ENCODE measurements at places on chromosomes 5 and 9.

- H3K4me1 ChIP-seq = no peaks in the 10 kb centered on the region
- no peak overlapping the region for H3K4me3 ChIP-seq
- DNase-seq = no peak
- no peak overlapping the region for H3K27ac ChIP-seq
Measured at GRCh38 chr9:99660191-99660636, 161.5 kb upstream of the NR4A3 start.

- H3K4me3 ChIP-seq = no peak overlapping the region
- no peak overlapping the region for H3K27ac ChIP-seq
- H3K27me3 ChIP-seq = peaks cover 9% of the 10 kb centered on the region
- no peak for DNase-seq
Measured at GRCh38 chr9:98726735-98727134, 18.0 kb upstream of the GABBR2 start.

DNA sequence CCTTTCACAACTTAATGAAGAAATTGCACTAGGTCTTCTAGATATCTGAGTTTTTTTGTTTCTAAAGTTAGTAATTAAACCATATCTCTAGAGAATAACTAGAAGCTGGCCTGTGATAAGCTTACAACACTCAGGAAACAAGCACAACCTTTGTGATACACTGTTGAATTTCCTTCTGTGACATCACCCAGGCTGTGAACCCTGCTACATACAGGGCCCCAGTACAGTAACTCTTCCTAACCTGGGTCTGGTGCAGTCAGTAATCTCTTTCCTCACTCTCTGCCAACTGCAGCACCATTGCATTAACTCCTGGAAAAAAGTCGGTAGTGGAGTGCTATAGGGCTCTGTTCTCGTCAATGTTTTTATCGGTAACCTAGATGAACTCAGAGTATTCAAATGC is 10.6 kb upstream of the IGFBPL1 start:
- DNase-seq = no peak
- no peak overlapping the region for H3K4me3 ChIP-seq
- no peaks in the 10 kb centered on the region for H3K4me1 ChIP-seq
- H3K27ac ChIP-seq = no peak overlapping the region
- no peaks in the 10 kb centered on the region for H3K36me3 ChIP-seq

GRCh38 chr9:28073270-28073669 is 500.0 kb upstream of the C9orf72 start:
- no peak overlapping the region for H3K27ac ChIP-seq
- H3K4me1 ChIP-seq = no peaks in the 10 kb centered on the region
- H3K36me3 ChIP-seq = no peaks in the 10 kb centered on the region
- H3K27me3 ChIP-seq = no peaks in the 10 kb centered on the region
- peak; percentile 60 for DNase-seq

DNA sequence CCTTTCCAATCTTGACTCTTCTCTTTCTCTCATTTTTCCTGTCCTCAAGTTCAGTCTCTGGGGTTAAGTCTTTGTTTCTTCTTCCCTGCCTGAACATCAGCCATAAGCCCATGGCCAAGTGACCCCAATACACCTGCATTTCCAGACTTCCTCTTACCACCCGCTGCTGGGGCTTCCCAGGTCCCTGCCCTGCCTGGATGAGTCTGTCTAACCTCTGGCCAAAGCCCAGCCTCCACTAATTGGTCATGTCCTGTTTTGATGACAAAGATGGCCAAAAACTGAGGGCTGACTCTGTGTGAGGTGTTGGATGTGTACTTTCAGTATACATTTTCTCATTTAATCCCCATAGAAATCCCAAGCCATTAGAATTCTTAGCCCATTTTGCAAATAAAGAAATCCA is 47.3 kb downstream of the SH3TC2 start:
- H3K27ac ChIP-seq = no peak overlapping the region
- peaks cover 7% of the 10 kb centered on the region for H3K4me1 ChIP-seq
- no peaks in the 10 kb centered on the region for H3K36me3 ChIP-seq

DNA sequence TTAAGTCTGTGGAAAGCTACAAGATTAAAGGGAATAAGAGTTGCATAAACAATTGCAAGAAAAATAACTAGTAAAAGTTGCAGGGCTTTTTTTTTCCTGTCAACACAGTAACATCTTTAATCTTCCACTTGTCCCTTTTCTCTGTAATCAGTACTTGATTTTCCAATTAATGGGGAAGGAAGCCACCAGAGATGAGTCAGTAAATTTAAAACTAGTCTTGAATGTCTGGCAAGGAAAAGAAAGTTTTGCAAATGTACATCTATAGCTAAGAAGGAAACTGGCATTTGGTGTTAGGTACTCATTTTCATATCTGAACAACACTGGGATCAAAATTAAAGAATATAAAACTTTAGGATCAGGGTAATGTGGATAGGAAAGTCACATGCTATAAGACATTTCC is 17.1 kb downstream of the DAP start:
- peaks cover 27% of the 10 kb centered on the region for H3K36me3 ChIP-seq
- DNase-seq = no peak
- H3K4me3 ChIP-seq = no peak overlapping the region
- no peaks in the 10 kb centered on the region for H3K4me1 ChIP-seq
- no peak overlapping the region for H3K27ac ChIP-seq
- H3K27me3 ChIP-seq = no peaks in the 10 kb centered on the region

DNA sequence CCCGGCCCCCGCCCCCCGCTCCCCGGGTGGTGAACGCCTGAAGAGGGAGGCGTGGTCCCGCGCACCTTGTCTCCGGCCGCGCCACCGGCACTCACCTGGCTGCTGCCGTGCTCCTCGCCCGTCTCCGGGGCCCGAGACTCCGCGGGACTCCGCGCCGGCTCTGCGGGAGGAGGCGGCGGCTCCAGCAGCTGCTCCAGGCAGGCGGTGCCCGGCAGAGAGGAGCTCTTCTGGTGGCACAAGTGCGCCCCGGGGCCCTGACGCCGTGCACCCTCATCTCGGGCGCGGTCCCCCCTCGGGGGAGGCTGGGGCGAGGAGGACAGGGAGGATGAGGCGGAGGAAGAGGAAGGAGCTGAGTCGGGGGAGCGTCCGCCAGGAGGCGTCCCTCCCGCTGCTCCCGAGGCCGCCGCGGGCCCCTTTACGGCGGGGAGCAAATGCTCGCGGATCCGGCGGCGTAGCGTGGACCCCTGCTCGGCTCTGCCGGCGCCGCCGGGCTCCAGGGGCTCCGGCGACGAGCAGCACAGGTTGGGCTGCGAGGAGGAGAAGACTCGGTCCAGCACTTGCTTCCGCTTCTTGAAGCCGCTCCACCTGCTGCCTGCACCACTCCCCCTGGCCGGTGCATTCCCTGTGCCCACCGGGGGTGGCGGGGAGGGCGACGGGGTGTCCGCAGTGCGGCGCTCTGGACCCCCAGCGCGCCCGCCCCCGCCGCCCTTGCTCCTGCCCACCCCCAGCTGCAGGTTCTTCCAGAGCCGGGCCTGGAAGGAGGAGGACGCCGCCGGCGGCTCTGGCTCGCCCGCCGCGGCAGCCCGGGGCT is 928 bp downstream of the MCTP1 start:
- H3K4me3 ChIP-seq = peak overlapping the region; percentile 47
- H3K27ac ChIP-seq = no peak overlapping the region
- peaks cover 51% of the 10 kb centered on the region for H3K27me3 ChIP-seq
- H3K4me1 ChIP-seq = peaks cover 14% of the 10 kb centered on the region

DNA sequence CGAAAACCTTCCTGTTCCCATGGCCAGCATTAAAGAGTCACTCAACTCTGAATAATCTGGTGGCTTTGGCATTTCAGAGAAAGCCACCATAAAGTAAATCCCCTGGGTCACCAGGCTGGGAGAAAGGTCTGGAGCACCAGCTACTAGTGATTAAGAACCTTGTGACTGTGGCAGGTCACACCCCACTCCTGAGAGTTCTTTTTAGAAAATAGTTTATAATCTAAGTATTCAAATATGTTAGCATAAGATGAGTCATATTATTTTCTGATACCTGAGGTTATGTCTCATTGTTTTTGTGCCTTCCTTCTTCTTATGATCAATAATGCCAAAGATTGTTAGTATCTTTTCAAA is 351.7 kb downstream of the ARRDC3 start:
- DNase-seq = no peak
- no peak overlapping the region for H3K27ac ChIP-seq
- H3K36me3 ChIP-seq = no peaks in the 10 kb centered on the region
- no peaks in the 10 kb centered on the region for H3K27me3 ChIP-seq

DNA sequence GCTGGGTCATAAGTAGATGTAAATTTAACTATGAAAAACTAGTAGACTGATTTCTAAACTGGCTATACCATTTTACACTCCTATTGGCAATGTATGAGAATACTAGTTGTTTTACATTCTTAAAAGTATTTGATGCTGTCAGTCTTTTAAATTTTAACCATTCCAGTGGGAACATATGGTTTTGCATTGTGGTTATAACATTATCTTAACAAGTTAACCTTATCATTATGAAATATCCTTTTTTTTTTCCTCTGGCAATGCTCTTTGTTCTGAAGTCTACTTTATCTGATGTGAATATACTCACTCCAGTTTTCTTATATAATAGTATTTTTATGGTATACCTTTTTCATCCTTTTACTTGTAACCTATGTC is 548.9 kb upstream of the CLINT1 start:
- no peak for DNase-seq
- no peak overlapping the region for H3K27ac ChIP-seq
- H3K4me1 ChIP-seq = peaks cover 3% of the 10 kb centered on the region
- H3K27me3 ChIP-seq = no peaks in the 10 kb centered on the region
- no peak overlapping the region for H3K4me3 ChIP-seq
- H3K36me3 ChIP-seq = no peaks in the 10 kb centered on the region

DNA sequence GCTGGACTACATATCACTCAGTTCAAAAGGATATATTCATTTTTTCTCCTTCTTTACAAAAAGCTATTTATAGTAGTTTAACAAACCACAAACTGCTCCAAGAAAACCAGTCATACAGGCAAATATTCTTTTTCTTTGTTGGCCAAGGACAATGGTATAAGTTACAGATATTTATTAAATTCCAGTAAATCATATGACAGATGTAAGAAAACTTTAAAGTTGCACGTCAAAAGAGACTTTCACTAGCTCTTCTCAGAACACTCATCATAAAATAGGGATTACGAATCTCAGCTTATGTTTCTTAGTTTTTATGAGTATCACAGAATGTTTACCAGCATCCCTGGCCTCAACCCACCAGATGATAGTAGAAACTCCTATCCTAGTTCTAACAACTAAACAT is 67.2 kb downstream of the ANKRD31 start:
- H3K4me3 ChIP-seq = no peak overlapping the region
- H3K27me3 ChIP-seq = peaks cover 3% of the 10 kb centered on the region
- no peaks in the 10 kb centered on the region for H3K36me3 ChIP-seq

GRCh38 chr9:129583308-129584038 is 37.4 kb downstream of the C9orf50 start:
- H3K36me3 ChIP-seq = no peaks in the 10 kb centered on the region
- no peak overlapping the region for H3K4me3 ChIP-seq
- H3K27me3 ChIP-seq = peaks cover 2% of the 10 kb centered on the region

DNA sequence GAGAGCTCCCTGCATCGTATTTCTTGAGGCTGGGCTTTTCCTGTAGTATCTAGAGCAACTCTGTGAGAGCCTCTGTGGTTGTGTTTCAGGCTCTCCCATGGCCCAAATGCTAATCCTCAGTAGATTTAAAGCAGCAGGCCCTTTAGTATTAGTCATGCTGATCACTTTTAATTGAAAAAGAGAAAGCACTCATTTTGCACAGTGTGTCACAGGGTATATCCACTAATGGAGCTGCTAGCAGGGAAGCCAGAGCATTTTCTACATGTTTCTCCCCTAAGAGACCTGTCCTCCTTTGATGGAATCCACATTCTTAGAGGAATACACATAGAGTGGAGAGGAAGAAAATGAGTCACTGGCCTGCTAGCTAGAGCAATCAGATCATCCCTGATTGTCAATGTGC is 348.5 kb downstream of the TMEM232 start:
- H3K4me3 ChIP-seq = no peak overlapping the region
- DNase-seq = no peak
- no peaks in the 10 kb centered on the region for H3K36me3 ChIP-seq

DNA sequence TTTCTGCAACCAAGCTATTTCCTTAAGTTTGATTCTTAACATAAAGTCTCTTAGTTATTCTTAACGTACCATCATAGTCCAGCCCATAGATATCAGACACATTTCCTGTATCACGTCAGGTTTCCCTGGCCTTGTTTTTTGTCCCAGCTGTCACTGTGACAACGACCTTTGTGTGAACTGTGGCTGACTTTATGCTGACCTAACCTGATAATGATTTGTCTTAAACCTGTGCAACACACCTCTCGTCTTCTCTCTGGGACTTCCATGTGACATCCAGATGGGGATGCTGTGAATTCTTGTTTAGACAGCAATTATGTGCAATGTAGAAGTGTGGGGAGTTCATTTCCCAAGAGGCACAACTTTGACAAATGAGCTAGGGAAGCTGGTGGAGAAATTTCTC is 662.8 kb downstream of the PTPRD start:
- no peak for DNase-seq
- H3K27ac ChIP-seq = no peak overlapping the region
- H3K36me3 ChIP-seq = no peaks in the 10 kb centered on the region
- H3K4me1 ChIP-seq = no peaks in the 10 kb centered on the region

GRCh38 chr9:71820403-71820921 is 52.1 kb upstream of the CEMIP2 start:
- no peak overlapping the region for H3K27ac ChIP-seq
- peaks cover 4% of the 10 kb centered on the region for H3K4me1 ChIP-seq

DNA sequence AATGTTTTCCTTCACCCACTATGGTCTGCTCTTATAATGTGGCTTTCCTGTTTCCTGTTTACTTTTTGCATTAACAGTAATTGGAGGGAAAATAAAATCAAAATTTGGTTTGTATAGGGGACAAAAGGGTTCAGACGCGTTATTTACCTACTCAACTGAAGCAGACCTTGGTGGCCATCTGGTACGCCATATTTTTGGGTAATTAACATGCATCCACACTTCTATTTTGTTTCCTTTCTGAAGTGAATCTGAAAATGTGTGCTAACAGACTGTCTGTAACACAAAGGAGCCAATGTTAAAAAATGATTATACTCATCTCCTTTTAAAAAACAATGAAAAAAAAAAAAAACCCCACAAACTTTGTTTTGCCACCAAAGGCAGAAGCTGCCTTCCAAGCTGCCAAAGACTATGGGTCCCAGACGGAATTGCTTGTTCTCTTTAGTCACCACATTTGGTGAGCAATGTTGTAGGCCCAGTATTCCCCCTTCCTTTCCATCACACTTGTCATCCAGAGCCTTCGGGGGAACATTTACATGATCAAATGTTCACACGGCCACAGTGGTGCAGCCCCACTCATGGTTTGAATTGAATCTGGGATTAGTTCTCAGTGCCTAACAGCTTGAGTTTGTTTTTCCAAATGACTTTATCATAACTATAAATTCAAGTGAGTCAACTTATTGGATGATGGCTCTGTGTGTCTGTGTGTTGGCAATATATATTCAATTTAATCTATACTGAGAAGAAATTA is 323.7 kb upstream of the CD180 start:
- no peak for DNase-seq
- H3K4me3 ChIP-seq = no peak overlapping the region
- H3K27me3 ChIP-seq = no peaks in the 10 kb centered on the region
- H3K4me1 ChIP-seq = no peaks in the 10 kb centered on the region
- H3K36me3 ChIP-seq = no peaks in the 10 kb centered on the region
